ENCODE measurements at places on chromosomes 1 and 21.

- DNase-seq = no peak
Observed at GRCh38 chr1:22031214-22031962, 21.1 kb upstream of the CDC42 start.

DNA sequence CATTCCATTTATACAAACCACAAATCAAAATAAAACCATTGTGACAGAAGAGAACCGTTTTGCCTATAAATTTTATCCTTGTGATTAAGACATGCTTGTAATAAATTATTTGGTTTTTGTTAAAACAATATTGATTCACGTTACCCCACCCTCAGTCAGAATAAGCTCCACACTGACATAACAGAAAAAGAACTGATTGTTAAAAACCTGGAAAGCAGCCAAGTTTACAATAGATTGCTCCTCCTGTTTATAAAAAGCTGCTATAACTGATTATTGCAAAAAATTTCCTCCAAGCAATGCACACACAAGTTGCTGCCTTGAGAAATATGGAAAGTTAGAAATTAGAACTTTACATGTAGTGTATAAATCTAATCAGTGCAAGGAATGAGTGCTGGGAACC, 263.5 kb downstream of the SETD4 start:
- DNase-seq = no peak

DNA sequence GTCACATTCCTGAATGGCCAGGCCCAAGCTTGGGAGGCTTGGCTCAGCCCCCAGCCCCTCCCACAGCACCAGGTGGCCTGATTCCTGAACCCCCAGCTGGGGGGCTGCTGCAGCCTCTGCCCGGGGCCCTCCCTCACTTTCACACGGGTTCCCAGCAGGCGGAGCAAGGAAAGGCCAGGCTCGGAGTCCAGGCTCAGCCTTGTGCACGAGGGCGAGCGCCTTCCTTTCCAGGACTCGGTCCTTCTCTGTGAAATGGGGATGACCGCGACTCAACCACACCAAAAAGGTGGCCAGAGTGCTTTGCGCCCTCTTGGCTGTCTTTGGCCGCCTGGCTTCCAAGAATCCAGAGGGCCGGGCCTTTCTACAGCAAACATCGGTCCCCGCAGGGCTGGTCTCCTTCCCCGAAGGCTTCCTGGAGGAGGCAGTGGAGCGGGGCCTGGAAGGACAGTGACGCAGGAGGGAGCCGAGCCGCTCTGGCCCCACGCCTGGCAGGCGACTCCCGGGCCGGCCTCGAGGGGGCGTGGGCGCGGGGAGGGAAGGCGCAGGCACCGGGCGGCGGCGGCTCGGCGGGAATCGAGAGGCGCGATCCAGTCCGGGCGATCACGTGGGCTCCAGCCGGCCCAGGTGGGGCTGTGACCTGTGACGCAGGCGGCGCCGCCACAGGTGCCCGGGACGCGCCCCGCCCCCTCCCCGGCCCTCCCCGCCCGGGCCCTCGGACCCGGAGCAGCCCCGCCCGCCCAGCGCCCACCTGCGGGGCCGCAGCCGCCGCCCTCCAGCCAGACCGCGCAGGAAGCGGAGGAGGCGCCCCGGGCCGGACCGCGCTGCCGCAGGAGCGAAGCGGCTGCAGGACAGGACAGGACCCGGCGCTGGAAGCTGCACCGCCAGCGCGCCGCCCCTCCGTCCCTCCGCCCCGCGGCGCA, at the start of gene ARHGEF16:
TSS of gene ARHGEF16 (plus strand) at position 775 of the 920 bp plus-strand sequence. CDS start 8,420 bp downstream, outside the sequence.
- peak; percentile 36 for DNase-seq

GRCh38 chr21:35868005-35868868, 192.1 kb downstream of the SETD4 start:
- DNase-seq = no peak

GRCh38 chr1:37360011-37360410, 114.4 kb upstream of the ZC3H12A start:
- DNase-seq = no peak

DNA sequence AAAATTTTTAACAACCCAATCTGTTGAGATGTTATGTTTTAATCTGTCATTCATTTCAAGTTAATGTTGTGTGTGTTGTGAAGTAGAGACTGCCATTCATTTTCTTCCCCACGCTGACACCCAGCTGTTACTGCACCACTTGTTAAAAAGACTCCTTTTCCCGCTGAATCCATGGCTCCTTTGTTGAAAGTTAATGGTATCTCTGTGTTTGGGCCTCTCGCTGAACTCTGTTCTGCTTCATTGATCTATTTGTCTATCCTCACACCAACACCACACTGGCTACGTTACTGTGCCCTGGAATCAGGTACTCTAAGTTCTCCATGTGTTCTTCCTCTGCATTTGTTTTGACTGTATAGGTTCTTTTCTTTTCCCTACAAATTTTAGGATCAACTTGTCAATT, 58.2 kb downstream of the PDE9A start:
- DNase-seq = no peak

- DNase-seq = peak; percentile 17
Observed at GRCh38 chr1:159821171-159821867, 5.4 kb upstream of the SLAMF8 start.

DNA sequence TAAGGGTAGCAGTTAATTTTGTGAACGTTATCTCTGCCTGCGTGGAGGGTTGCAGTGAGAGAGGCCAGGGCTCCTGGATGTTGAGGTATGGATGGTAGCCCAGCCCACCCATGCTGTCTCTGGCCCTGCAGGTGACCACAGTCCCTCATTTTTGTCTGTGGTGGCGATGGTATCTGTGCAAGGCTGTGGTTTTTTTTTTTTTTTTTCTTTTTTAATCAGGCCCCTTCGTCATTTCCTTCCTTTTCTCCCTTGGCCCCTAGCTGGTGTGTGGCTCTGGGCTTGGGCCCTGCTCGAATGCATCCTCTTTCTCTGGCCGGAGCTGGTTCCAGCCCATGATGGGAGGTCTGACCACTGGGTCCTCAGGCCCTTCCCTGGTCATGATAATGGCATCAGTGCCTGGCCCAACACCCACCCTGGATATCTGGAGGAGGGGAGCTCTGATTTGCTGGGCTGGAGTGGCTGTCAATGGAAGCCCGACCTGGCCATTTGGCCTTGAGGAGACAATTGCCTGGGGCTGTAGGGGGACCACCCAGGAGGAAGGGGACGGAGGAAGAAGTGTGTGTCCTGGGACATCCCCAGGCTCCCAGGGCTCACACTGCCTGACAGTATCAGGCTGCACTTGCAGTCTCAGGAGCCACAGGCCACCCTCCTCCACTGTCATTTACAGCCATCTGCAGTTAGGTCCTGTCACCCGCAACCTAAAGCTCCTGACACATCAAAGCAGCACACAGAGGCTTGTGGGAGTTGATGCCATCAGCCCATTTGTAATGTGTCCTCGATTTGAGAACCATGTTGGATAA, 8.1 kb upstream of the RNF187 start:
- DNase-seq = no peak

DNA sequence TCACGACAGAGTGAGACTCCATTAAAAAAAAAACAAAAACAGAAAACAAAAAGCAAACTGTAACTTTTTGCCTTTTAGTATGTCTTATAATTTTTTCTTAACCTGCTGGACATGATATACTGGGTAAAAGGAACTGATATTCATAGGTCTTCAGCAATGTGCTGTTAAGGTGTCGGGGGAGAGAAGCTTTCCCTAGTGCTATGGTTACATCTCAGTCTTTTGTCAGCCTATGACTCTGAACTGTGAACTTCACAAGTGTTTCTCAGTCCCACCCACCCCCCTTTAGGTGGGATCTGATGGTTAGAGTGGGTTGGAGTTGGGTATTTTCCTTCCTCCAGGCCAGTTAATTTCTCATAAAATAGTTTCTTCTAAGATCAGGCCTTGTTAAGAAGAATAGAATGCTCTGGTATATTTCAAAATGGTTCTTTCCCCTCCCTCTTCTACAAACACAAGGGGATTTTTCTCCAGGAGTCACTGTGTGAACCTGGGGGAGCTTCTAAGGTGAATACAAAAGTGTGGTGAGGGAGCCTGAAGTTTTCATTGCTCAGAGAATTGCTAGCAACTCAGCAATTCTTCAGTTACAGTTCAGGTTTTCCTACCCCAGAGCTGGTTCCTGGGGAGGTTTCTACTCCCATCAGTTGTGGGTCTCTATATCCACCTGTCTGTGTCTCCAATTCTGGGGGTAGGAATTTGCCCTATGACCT, 16.1 kb upstream of the EDARADD start:
- DNase-seq = no peak

GRCh38 chr1:34292472-34292871, 115.8 kb downstream of the C1orf94 start:
- no peak for DNase-seq
